ENCODE measurements at places on chromosomes 2 and 18. TPM values are rescaled to one million over a fixed set of nuclear protein-coding genes. Genes with fewer than 3 reads are reported as not detected.

The SLC20A1 gene
- 167 TPM for total RNA-seq

The GAL3ST2 gene
- not detected for total RNA-seq

The CYP27C1 gene
- total RNA-seq = not detected

The TNS1 gene
- total RNA-seq = 13.5 TPM

DNA sequence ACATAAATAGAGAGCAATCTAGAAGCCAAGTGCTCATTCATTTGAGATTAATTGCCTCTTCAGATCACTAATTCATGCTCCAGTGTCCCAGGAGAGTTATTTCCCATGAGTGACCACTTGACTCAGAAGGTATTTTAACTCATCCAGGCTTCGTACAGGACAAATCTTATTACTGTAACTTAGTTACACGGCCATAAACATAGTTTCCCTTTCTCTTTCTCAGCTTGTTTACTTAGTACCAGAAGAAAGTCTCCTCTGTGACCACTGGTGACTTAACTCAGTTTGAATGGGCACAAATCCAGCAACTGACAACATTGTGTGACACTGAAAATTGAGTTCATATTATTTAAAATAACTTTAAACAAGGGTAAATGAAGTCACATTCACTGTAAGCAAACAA lies 25.3 kb downstream of the MMADHC start:
- H3K27ac ChIP-seq = no peak overlapping the region
- H3K4me3 ChIP-seq = no peak overlapping the region
- H3K27me3 ChIP-seq = no peaks in the 10 kb centered on the region
- H3K36me3 ChIP-seq = peaks cover 7% of the 10 kb centered on the region

DNA sequence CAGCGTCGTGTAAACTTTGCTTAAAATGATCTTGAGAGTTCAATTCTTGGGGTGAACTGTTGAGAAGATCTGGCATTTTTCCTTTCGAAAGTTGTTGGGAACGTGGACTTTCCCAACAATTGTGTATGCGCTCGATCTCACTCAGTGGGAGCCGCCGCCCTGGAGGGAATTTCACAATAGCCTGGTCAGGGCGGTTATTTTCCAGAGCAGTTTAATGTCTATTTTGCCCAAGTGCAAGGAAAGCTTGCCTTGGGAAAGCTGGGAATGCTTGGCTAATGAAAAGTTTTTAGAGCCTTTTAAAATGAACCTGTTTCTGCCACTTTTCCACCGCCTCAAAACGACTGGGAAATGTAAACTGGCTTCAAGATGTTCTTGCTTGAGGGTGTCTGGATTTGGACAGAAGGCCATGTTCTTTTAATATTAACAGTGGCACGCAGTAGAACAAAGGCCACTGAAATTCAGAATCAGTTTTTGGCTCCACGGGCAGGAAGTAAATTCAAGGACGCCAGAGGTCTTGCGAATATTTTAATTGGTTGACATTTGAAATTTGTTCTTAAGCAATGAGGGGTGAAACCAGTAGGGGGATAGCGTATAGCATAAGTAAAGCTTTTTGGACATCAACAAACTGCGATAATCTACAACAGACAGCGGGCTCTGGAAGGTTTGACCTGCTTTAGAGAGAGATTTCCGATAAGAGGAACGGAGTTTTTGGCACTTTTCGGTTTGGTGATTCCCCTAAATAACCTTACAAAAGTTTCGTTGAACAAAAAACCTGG lies 1.2 kb downstream of the CFLAR start:
- no peaks in the 10 kb centered on the region for H3K27me3 ChIP-seq
- peaks cover 36% of the 10 kb centered on the region for H3K36me3 ChIP-seq
- H3K4me3 ChIP-seq = peak overlapping the region; percentile 91
- H3K4me1 ChIP-seq = peaks cover 54% of the 10 kb centered on the region

DNA sequence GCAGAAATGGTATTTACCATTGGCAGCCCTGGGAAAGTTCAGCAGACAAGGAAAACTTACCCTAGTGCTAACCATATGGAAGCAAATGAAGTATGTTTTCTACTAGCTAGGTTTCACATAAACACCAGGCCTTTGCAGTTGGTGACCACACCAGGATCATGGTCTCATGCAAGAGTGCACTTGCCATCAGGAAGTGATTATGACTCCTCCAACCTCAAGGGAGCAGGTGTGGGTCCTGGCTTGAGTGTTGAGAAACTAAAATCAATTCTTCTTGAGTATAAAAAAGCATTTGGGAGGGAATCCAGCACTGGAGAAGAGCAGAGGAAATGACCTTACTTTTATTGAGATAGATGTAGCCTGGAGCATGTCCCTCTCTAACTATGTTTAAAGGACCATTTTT lies 56.8 kb upstream of the SPAG16 start:
- H3K27me3 ChIP-seq = no peaks in the 10 kb centered on the region
- no peaks in the 10 kb centered on the region for H3K36me3 ChIP-seq
- H3K27ac ChIP-seq = no peak overlapping the region
- no peak for DNase-seq

DNA sequence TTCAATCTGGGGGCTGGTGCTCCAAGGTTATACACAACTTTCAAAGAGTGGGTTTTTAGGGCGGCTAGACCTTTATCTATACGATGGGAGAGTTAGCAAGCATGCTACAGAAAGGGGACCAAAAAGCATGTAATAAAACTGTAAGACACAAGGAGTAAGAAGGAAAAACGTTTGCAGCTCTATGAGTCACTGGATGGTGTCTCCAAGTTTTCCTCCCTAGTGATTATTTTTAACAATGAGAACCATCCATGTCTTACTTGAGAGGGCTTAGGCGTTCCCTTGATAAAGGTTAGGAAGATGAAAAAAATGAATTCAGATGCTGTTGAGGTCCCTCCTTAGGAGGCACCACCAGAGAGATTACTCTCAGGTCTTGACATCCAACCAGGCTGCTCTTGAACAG lies 75.9 kb downstream of the HRH4 start:
- no peaks in the 10 kb centered on the region for H3K4me1 ChIP-seq
- H3K27ac ChIP-seq = no peak overlapping the region
- DNase-seq = no peak
- no peak overlapping the region for H3K4me3 ChIP-seq

DNA sequence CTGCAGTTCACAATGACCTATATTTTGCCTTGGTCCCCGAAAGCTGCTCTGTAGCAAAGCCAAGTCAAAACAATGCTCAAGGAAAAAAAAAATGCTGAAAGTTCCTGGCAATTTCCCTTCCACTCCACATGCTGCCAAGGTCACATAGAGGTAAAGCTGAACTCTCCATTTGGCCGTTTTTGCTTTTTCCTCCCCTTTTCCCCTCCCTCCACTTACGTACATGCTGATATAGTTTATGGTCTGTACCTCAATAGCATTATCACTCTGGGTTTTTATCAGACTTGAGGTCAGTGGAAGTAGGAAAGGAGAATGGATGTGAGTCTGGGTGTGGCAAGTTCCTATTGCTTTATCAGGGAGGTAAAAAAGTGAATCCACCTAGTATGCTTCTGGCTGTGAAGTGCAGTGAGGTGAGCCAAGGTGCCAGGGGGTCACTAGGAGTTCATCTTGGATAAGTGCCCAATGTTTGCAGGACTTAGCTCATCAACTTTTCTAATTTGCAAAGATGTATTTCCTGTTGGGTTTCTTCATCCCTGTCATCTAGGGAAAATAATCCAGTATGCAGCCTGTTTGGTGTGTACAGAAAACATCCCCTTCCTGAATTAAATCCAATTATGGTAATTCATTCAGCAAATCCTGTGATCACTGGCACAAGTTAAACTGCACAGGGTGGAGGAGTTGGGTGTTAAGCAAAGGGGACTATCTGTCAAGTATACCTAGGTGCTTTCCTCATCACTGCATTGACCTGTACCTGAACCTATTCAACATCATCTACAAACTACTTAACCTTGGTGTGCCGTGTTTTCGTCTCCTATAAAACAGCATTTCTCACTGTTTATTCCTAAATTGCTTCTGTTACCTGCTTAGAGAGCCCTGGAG lies 124.3 kb upstream of the CYP26B1 start:
- H3K27ac ChIP-seq = no peak overlapping the region
- no peaks in the 10 kb centered on the region for H3K27me3 ChIP-seq
- no peaks in the 10 kb centered on the region for H3K4me1 ChIP-seq
- H3K4me3 ChIP-seq = no peak overlapping the region
- DNase-seq = no peak

Data from activated CD4-positive, alpha-beta T cell treated with anti-CD3 and anti-CD28 coated beads, Interleukin-2, amount 10 ng/mL, durations not matched to agents 7 days and 5 days (primary cell).